ENCODE measurements at places on chromosomes 3 and 15.

GRCh38 chr15:74213858-74214284 lies 11.3 kb upstream of the STRA6 start:
- DNase-seq, result no peak

DNA sequence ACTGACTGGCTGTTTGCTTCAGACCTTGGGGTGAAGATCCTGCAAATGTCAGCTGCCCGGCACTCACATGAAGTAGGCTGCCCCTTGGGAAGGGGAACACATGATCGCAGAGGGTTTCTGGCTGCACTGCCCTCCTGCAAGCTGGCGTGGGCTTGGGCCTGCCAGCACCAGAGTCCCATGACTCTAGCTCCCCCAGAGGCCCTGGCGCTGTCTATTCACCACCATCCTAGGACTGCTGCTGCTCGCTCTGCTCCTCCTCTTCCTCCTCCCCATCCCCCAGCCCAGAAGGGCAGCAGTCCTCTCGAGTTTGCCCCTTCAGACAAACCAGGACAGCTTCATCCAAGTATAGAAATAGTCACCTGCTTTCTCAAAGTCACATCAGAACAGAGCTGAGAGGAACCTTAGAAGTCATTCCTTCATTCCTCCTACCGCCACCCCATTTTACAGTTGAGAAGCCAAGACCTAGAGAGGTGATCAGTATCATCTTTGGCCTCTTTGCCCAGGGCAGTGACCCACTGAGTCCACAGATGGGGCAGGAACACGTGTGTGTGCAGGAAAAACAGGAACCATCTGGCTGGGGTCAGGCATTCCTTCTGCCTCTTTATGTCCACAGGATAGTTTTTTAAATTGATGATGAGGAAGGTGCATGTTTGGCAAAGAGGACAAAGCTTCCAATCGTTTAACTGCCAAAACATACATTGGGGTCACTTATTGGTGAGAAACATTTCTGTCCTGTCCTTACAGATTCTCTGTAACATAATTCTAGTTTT lies 13.2 kb downstream of the DPH3 start:
- no peak for DNase-seq

DNA sequence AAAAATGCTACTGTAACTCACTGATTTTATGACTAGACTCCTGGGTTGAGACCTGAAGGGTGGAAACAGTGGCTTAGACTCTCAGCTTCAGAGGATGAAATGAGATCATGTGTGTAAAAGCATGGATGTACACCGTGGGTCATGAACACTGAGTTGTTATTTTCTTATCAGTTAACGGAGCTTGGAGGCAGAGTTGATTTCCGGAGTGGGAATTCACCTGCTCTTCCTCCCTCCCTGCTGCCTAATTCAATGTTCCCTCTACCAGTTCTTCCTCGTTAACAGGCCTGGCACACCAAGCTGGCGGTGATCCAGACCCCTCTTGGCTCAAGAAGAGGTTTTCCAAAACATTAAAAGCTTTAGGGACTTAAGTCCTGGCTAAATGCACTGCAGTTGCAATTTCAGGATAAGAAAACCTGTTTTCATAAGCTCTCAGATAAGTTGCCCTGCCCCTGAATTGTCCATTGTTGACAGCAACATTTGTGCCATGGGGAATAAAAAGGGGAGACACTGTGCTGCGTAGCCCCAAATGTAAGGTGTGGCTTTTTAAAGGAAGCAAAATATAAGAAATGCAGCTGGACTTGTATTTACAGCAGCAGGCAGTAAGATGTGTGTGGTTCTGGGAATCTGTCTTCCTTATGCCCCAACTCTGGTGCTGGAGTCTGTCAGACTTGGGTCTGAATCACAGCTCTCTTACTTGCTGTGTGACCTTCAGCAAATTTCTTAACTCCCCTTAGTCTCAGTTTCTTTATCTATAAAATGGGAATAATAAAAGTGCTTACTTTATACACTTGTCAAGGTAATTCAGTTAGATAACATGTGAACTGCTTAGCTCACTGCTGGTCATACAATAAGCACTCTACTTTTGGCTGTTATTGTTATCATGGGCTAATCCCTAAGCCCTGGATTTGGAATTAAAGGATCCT lies 9.9 kb downstream of the PDIA5 start:
- no peak for DNase-seq

- no peak for DNase-seq
Measured at GRCh38 chr3:113714702-113715101, 18.3 kb upstream of the USF3 start.

- DNase-seq, result peak; percentile 49
Measured at GRCh38 chr3:185328324-185329004, 34.5 kb upstream of the MAP3K13 start.

- no peak for DNase-seq
Measured at GRCh38 chr3:32975891-32976595, 24.6 kb downstream of the CCR4 start.

GRCh38 chr3:193951859-193952258 lies 184.1 kb upstream of the HES1 start:
- no peak for DNase-seq

DNA sequence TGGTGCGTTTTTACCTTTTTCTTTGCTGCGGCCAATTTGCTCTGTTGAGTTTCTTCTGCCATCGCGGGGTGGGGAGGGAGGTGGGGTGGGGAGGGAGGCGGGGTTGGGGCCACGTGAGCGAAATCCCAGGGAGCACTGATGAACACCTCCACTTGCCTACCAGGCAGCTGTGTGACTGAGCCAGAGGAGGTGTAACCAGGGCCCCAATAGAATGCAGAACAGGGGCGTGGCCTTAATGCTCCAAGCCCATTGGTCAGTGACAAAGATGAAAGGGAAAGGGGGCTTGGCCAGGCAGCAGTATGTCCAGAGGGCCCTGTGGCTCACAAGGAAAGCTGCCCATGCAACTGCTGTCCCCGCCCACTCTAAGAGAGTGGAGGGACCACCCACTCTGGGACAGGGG lies 21.4 kb upstream of the OR4F6 start:
- DNase-seq, result peak; percentile 4

GRCh38 chr3:149967086-149967685 lies 3.5 kb downstream of the PFN2 start:
- peak; percentile 74 for DNase-seq

DNA sequence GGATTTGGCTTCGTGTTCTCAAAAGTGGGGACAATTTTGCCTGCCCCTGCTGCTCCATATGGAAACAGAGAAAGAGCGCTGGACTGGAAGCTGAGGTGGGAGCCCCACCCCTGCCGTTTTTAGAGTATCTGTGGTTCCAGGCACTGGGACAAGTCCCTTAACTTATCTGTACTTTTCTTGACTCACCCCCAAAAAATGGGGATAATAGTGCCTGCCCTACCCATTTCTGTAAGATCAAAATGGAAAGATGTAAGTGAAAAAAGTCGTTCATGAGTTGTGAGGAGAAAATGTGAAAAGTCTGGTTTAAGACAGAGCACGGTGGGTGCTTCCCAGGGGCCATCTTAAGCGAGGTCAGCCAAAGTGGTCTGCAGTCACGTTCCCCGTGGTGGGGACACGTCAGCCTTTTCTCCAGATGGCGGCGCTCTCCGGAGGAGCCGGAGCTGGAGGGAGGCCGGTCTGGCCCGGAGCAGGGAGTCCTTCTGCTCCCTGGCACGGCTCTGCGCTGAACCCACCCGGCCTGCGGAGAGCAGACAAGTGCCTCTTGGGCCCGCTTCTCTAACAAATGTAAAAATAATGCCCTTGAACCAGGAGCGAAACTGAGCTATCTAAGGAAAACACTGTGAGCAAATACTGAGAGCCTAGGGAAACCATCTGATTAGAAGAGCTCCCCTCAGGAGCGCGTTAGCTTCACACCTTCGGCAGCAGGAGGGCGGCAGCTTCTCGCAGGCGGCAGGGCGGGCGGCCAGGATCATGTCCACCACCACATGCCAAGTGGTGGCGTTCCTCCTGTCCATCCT lies at the start of gene CLDN18:
CLDN18 (plus strand) TSS at position 690 of the 797 bp plus-strand sequence; CDS start at position 751, 61 bp downstream.
- DNase-seq, result no peak

- DNase-seq, result no peak
Measured at GRCh38 chr15:62779036-62779770, 263.3 kb upstream of the TPM1 start.

- no peak for DNase-seq
Measured at GRCh38 chr3:100087198-100087597, 27.1 kb downstream of the FILIP1L start.

- DNase-seq, result no peak
Measured at GRCh38 chr3:30729936-30730335, 123.5 kb downstream of the TGFBR2 start.

GRCh38 chr3:114294940-114295480 lies 1.2 kb downstream of the TIGIT start:
- DNase-seq, result no peak

GRCh38 chr3:128269006-128269775 lies 115.9 kb downstream of the EEFSEC start:
- no peak for DNase-seq
